ENCODE measurements at places on chromosomes 3 and 15.
A peak's percentile ranks its signal among the peaks of the same experiment; 100 is the strongest.

GRCh38 chr3:108319428-108320082, 23.2 kb downstream of the HHLA2 start:
- no peak for DNase-seq

DNA sequence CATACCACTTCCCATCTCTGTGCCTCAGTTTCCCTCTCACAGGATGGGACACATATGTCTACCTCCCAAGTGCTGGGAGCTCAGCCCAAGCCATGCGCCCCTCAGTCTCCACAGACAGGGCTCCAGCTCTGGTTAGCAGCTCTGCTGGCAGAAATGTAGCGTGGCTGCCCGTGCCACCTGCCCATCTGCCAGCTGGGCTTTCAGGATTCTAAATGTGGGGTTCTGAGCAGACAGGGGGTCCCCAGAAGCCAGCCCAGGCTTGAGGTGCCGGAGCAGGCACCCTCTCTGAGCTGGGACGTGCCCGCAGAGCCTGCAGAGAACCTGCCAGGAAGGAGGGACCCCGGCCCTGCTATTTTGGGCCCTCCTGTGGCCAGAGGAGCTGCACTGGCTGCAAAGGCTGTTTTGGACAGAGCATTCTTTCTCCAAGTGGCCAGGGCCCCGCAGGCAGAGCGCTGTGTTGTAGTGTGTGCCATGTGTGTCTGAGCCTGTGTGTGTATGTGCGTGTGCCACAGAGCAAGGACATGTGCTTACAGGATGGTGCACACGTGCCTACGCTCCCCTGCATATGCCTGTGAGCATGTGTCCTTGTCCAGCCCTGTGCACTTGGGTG, 31.7 kb downstream of the PSTPIP1 start:
- DNase-seq, result no peak

DNA sequence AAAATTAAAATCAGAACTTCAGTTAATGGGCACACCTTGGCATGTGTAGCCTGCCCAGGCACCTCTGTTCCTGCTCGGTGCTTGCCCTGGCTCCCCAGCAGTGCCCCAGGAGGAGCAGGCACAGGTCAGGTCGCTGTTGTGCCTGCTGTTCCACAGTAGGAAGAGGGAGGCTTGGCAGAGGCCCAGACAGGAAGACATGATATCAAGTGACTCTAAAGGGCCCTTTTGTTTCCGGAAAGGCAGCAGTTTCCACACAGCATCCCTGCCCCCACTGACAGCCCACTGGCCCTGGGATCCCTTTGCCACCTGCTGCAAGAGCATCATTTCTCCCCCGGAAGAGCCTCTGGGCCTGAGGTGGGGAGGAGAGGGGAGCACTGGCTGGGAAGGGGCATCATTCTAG, 40.5 kb upstream of the HES1 start:
- peak; percentile 53 for DNase-seq

DNA sequence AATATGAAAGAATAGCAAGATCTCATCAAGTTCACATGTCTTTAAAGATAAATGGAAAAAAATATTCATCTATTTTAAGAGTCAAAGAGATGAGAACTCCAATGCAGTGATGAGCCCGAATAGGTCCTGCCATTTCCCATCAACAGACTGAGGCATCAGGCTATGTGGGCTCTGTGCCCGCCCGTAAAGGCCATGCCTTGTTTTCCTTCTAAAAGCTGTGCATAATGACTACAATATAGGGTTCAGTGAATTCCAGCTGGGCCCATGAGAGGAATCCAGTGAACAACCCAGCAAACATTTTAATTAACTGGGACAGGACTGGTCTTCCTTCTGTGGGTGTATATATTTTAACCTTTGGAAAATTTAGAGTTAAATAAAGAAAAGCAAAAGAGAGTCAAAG, 44.6 kb downstream of the RASGRP1 start:
- no peak for DNase-seq

- DNase-seq, result no peak
Measured at GRCh38 chr3:10334042-10334441, 13.1 kb upstream of the SEC13 start.

GRCh38 chr15:55552926-55553325, 35.2 kb downstream of the PYGO1 start:
- DNase-seq, result no peak

GRCh38 chr3:152879790-152880174, 44.9 kb downstream of the P2RY1 start:
- no peak for DNase-seq

DNA sequence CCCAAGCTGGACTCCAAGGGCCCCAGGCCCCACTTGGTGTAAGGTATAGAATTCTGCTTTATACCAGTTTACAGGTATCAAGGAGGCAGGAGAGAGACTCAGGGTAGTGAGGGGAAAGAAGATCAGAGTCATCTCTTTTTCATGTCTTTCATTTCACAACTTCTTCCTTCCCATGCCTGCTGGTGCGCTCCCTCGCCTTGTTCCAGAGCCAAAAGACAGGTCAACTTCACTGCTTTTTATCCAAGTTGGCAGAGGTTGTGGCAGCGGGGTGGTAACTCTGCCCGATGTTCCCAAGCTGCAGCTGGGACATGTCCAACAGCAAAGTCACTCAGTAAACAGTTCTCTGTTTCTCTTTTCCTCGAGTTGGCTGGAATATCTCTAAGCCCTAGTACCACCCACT, 86.3 kb upstream of the TCF12 start:
- no peak for DNase-seq

- no peak for DNase-seq
Measured at GRCh38 chr3:135268941-135269532, 474.0 kb downstream of the EPHB1 start.

DNA sequence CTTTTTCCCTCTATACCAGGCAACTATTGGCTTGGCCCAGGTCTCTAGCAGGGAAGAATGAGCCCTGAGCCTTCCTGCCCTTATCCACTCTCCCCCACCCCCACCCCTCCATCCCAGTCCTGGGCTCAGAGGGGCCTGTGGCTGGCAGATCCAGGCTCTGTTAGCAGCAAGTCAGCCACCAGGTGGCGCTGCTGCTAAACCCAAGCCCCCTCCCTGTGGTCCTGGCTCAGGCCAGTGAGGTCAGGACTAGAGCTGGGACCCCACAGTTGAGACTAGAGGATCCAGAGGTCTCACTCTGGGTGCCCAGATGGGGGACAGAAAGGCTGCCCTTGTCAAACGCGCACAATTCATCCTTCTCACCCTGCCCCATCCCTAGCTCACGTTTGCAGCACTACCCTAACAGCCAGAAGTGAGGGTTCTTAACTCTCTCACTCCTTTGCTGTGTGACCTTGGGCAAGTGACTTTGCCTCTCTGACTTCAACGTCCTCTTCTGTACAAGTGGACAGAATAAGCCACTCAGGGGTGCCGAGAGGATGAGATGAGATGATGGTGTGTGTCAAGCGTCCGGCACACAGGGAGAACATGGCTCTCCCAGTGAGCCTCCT, 46.8 kb upstream of the SLC6A1 start:
- DNase-seq, result no peak

DNA sequence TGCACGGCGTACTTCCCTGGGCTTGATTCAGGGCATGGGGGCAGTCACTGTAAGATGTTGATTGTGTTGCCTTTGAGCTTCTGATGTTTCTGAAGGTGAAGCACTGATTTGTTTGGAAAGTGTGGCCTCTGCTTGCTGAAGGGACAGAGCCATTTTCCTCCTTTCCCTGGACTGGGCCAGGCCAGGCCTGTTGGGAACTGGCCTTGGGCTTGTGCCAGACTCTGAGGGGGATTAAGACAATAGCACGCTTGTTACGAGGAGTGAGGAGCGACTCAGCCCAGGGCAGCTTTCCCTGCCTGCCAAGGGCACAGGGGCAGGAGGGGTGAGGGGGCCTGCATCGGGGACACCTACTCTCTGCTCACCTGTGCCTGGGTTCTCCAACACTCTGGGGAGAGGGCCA, 42.9 kb downstream of the LINGO1 start:
- DNase-seq, result no peak

DNA sequence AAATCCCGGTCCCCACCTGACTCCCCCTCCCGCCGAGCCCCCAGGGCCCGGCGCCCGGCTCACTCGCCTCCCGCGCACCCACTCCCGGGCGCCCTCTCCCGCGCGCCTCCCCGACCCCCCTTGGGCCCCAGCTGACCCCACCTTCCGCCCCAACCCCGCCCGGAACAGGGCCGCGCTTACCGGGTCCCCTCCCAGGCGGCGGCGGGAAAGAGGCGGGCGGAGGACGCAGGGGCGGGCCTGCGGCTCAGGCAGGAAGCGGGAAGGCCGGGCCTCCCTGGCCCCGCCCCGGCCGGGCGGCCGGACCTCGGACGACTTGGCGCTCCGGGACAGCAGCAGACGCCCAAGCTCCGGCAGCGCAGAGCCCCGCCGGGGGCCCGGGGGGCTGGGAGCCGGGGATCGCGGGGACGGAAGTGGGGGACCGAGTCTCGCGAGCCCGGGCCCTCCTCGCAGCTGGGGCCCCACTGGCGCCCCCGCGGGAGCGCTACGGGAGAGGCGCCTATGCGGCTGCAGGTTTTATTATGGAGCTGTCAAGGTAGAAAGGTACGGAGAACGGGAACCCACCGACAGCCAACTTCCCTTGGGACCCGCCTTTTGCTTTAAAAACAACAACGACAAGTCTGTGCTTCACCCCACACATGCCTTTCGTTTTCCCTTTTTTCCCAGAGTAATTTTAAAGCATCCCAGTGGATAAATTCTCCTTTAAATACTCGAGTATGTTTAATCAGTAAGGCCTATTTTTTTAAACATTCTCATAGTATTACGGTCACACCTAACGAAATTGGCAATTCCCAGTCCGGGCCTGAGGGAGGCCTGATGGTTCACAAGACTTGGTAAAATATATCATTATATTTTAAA, at the start of gene SLC41A3:
TSS of gene SLC41A3 (minus strand) at position 212 of the 855 bp plus-strand sequence. CDS start 15,905 bp downstream, outside the sequence.
- DNase-seq, result peak; percentile 40

DNA sequence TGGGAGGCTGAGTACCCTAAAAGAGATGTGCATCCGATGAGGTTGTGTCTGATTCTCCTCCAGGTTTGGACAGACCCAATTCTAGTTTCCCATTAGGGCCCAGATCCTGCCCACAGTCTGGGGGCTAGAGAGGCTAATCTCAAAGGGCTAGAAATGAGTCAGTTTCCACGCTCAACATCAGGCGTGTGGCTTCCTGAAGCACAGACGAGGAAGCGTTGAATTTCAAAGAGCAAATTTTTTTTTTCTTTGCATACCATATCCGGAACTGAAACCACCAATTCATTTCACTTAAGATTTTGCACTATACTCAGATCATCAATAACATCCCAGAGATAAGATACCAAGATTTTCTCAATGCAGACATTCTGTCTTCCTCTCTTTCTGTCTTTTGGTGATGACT, 173.8 kb upstream of the BCL6 start:
- DNase-seq, result no peak

- DNase-seq, result no peak
Measured at GRCh38 chr15:80068578-80068977, 9.1 kb downstream of the ZFAND6 start.

GRCh38 chr3:172142864-172143451, 103.6 kb downstream of the FNDC3B start:
- no peak for DNase-seq

DNA sequence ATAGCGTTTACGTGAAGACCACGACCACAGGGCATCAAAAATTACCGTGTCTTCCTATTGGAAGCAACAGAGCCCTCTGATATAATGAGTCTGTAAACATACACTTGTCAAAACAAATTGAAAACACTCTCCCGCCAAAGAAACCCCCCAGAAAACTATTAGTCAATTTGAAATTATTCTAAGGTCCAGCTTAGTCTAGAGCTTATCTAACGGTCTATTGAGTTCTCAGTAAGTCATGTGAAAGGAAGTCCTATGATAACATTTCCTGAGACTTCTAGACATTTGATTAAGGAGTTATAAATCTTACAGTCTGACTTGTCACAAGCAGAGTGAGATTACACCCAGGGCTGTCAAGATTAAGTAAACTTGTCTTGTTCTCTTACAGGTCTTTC, 356.3 kb downstream of the FOXP1 start:
- no peak for DNase-seq

GRCh38 chr15:66563126-66563525, 2.7 kb downstream of the LCTL start:
- DNase-seq, result no peak

DNA sequence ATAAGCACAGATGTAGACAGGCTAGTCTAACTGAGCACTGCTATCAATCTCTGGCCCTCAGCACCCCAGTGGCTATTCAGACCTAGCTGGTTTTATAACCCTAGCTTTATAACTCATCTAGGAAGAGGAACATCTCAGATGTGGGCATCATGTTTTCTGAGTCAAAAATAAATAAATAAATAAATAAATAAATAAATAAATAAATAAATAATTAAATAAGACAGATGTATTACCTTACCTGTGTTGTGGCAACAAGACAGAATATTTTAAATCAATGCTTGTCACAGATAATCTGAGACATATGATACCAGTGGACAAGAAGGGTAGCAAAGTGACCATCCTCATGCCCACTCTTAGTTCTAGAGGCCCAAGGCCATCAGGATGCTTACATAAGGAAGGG, 52.2 kb downstream of the EFHB start:
- DNase-seq, result no peak

GRCh38 chr15:46556559-46557379, 921.9 kb downstream of the SQOR start:
- no peak for DNase-seq

- no peak for DNase-seq
Measured at GRCh38 chr3:103787164-103787871, 1352.5 kb downstream of the ZPLD1 start.

DNA sequence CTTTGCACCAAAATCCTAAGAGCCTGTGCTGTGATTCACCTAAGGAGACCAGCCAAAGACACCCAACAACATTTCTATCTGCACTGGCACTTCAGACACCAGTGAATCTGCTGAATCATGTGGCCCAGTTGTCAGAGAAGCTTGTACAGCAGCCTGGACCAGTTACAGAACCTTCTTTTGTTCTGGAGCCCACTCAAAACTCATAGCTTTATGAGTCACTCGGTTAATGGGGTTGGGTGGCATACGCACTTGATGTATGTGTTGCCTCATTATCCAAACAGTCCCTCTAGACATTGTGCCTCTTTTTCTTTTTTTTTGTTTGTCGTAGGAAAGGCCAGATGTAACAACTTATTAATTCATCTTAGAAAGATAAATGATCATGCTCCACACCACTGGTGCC, 25.6 kb upstream of the GOLGA6L2 start:
- no peak for DNase-seq

DNA sequence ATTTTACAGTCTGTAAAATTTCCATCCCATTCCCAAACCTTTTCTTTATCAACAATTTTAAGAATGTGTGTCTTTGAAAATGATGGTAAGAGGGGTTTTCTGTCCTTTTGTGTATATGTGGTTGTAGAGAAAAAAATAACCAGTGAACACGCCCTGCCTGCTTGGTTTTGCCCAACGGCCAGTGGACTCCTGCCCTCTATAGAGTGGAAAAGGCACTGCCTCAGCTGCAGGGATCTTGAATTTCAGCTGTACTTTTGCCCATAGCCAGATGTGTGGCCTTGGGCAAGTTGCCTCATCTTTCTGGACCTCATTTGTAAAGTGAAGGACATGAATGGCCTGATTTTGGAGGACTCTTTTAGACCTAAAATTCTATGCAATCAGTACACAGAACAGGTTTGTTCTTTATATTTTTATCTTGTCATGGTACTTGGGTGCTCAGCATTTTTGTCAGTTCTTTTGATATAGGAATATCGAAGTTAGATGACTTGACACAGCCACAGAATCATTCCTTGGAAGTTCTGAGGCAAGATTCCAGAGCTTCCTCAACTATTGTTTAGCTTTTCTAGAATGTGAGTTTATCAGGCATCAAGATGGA, 81.0 kb downstream of the CLDN11 start:
- DNase-seq, result no peak
